Cardiac muscle cell (in vitro differentiated cells and primary cell): ENCODE measurements at places on chromosomes 4 and X.
A peak's percentile ranks its signal among the peaks of the same experiment; 100 is the strongest.

DNA sequence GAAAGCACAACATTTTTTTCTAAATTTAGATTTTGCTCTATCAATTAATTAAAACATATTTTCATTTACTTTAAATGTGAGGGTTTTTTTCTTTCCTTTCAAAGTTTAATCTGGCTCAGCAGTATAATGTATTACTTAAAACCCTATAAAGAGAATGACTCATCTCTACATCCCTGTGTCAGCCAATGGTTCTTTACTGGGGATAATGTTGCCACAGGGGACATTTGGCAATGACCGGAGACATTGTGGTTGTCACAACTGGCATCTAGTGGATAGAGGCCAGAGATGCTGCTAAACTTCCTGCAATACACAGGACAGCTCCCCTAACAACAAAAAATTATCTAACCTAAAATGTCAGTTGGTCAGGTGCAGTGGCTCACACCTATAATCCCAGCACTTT, 53.8 kb downstream of the SYNPO2 start:
- H3K36me3 ChIP-seq, result no peaks in the 10 kb centered on the region
- H3K4me3 ChIP-seq, result no peak overlapping the region
- no peaks in the 10 kb centered on the region for H3K27me3 ChIP-seq

DNA sequence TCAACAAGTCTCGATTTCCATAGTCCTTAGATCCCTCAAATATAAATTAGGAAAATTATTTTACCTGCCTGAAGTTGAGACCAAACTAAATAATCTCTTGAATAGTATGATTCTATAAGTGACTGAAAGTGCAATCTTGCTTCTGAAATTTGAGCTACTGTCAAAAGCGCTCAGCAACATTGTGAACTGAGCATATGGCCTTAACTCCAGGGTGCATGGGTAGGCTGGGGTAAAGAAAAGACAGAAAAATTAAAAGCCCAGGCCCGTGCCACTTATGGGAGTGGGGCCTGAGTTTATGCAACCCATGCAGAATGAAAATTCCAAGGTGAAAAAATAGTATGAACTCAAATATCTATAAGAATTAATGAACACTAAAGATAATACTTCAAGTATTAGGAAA, 9.8 kb downstream of the PGRMC2 start:
- DNase-seq, result no peak
- no peak overlapping the region for H3K4me3 ChIP-seq
- H3K4me1 ChIP-seq, result no peaks in the 10 kb centered on the region
- no peaks in the 10 kb centered on the region for H3K27me3 ChIP-seq

DNA sequence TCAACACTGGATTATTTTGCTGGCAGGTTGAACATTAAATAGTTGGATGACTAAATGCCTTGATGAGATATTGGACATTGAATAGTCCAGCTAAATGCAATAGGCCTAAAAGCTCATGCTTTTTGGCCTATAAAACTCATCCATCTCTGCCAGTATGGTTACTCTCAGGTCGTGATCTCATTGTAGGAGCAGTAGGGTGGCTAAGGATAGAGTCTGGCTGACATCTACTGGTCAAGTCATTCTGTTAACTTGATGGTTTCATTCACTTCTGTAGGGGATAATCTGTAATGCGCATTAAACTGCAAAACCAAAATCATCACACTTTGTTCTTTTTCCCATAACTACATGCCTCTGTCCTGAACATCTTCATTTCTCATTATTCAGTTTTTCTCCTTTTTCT, 227.0 kb downstream of the DKK2 start:
- H3K27ac ChIP-seq, result no peak overlapping the region
- no peaks in the 10 kb centered on the region for H3K27me3 ChIP-seq
- H3K36me3 ChIP-seq, result no peaks in the 10 kb centered on the region
- no peak overlapping the region for H3K4me3 ChIP-seq

- H3K27ac ChIP-seq, result no peak overlapping the region
- peak overlapping the region; percentile 4 for H3K4me3 ChIP-seq
- DNase-seq, result no peak
- H3K4me1 ChIP-seq, result no peaks in the 10 kb centered on the region
- H3K27me3 ChIP-seq, result peaks cover 100% of the 10 kb centered on the region
- no peaks in the 10 kb centered on the region for H3K36me3 ChIP-seq
Observed at GRCh38 chr4:41750626-41751448, 2.3 kb upstream of the PHOX2B start.

DNA sequence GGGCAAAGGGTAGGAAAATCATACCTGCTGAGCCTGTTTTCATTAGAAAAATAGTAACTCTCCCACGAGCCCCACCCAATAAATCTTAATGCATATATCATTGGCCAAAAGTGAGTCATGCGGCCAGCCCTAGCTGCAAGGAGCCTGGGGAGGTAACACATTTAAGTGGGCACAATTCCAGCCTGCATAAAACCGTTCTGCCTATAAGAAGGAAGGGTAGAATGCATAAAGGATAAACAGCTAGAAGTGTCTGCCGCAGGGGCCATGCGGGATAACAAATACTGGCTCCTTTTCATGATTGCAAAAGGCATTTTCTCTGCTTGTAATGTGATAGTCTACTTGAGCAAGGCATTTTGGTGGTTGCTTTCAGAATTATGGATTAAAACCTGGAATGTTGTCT, 37.1 kb downstream of the EFHC2 start:
- no peak overlapping the region for H3K27ac ChIP-seq
- H3K27me3 ChIP-seq, result no peaks in the 10 kb centered on the region
- H3K4me3 ChIP-seq, result no peak overlapping the region
- H3K36me3 ChIP-seq, result no peaks in the 10 kb centered on the region

DNA sequence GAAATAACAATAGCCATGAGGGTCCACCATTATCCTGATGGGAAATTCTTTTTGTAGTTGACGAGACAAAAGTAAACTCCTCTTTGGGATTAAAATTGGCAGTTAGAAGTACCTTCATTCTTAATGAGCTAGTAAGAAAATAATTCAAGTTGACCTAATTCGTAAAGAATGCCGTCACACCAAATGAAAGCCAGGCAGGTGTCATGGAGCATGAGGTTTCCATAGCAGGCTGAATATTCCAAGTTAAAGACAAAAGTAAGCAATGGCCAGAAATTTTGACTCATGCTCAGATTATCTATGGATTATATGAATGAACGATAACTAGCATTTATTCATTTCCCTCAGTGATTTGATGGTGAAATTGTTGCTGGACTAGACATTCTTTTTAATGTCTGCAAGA, 192.2 kb upstream of the FAT1 start:
- no peaks in the 10 kb centered on the region for H3K4me1 ChIP-seq
- no peaks in the 10 kb centered on the region for H3K27me3 ChIP-seq
- DNase-seq, result no peak
- no peak overlapping the region for H3K4me3 ChIP-seq
- H3K36me3 ChIP-seq, result no peaks in the 10 kb centered on the region

DNA sequence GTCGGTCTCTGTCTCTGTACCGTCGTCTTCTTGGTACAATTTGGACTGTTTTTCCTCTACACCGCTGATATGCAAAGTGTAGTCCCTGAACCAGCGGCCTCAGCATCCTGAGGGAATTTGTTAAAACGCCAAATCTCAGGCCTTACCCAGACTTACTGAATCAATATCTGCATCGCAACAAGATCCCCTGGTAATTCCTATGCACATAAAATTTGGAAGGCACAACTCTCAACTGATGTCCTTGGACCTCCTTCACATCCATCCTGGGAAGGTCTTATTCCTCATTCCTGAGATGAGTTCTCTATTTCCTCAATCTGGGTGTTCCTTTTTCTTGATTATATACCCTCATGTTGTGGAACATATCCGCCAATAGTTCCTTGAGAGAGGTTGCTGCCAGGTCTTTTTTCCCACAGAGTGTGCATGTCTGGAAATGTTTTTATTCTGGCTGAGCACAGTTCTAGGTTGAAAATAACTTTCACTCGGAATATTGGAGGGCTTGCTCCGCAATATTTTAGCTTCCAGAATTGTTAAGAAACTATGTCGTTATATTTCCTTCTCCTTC, 738 bp upstream of the HPF1 start:
- no peak for DNase-seq
- H3K4me3 ChIP-seq, result no peak overlapping the region
- H3K27ac ChIP-seq, result no peak overlapping the region

DNA sequence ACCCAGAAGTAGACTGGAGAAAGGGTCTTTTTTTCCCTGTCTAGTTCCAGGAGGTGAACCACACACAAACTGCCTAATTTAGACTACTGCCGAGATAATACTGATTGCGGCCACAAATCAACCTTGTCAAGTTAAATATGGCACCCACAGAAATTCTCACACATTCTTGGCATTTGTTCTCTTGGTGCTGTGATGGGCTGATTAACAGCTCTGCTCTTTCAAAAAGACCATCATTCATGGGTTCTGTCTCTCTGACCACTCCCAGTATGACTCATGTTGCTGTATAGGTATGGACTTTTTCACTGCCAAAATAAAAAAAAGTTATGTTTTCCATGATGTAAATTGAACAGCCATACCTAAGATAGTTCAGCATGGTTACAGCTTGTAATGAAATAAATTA, 1003.5 kb upstream of the LCORL start:
- no peaks in the 10 kb centered on the region for H3K36me3 ChIP-seq
- no peak for DNase-seq
- no peak overlapping the region for H3K4me3 ChIP-seq
- peaks cover 13% of the 10 kb centered on the region for H3K4me1 ChIP-seq
- H3K27ac ChIP-seq, result no peak overlapping the region

GRCh38 chrX:23898412-23898959, 9.3 kb downstream of the APOO start:
- no peaks in the 10 kb centered on the region for H3K27me3 ChIP-seq
- peaks cover 37% of the 10 kb centered on the region for H3K4me1 ChIP-seq
- no peaks in the 10 kb centered on the region for H3K36me3 ChIP-seq

- no peaks in the 10 kb centered on the region for H3K4me1 ChIP-seq
- H3K27ac ChIP-seq, result no peak overlapping the region
- DNase-seq, result peak; percentile 43
- no peaks in the 10 kb centered on the region for H3K27me3 ChIP-seq
Observed at GRCh38 chr4:107757864-107758476, 37.9 kb upstream of the PAPSS1 start.

GRCh38 chrX:114344756-114345349, 239.0 kb upstream of the HTR2C start:
- H3K27me3 ChIP-seq, result no peaks in the 10 kb centered on the region
- H3K27ac ChIP-seq, result no peak overlapping the region
- H3K36me3 ChIP-seq, result no peaks in the 10 kb centered on the region
- H3K4me1 ChIP-seq, result no peaks in the 10 kb centered on the region
- H3K4me3 ChIP-seq, result no peak overlapping the region

- H3K4me1 ChIP-seq, result no peaks in the 10 kb centered on the region
- H3K36me3 ChIP-seq, result no peaks in the 10 kb centered on the region
- DNase-seq, result no peak
- H3K4me3 ChIP-seq, result no peak overlapping the region
- H3K27ac ChIP-seq, result no peak overlapping the region
- no peaks in the 10 kb centered on the region for H3K27me3 ChIP-seq
Observed at GRCh38 chr4:188053302-188053701, 56.1 kb downstream of the TRIML2 start.

- DNase-seq, result no peak
- H3K36me3 ChIP-seq, result no peaks in the 10 kb centered on the region
- H3K27ac ChIP-seq, result no peak overlapping the region
- no peak overlapping the region for H3K4me3 ChIP-seq
- peaks cover 7% of the 10 kb centered on the region for H3K4me1 ChIP-seq
- H3K27me3 ChIP-seq, result no peaks in the 10 kb centered on the region
Observed at GRCh38 chrX:30904632-30905031, 15.6 kb upstream of the TAB3 start.

GRCh38 chr4:11496351-11496829, 67.7 kb upstream of the HS3ST1 start:
- DNase-seq, result no peak
- H3K27ac ChIP-seq, result no peak overlapping the region
- H3K4me3 ChIP-seq, result no peak overlapping the region
- no peaks in the 10 kb centered on the region for H3K27me3 ChIP-seq

GRCh38 chrX:30795981-30796958, 92.8 kb downstream of the TAB3 start:
- H3K4me1 ChIP-seq, result no peaks in the 10 kb centered on the region
- no peak overlapping the region for H3K27ac ChIP-seq
- DNase-seq, result no peak
- no peaks in the 10 kb centered on the region for H3K27me3 ChIP-seq
- no peaks in the 10 kb centered on the region for H3K36me3 ChIP-seq
- H3K4me3 ChIP-seq, result no peak overlapping the region

GRCh38 chrX:23901060-23901459, 6.7 kb downstream of the APOO start:
- H3K4me3 ChIP-seq, result no peak overlapping the region
- H3K27ac ChIP-seq, result peak overlapping the region; percentile 76
- no peaks in the 10 kb centered on the region for H3K27me3 ChIP-seq
- H3K36me3 ChIP-seq, result no peaks in the 10 kb centered on the region
- DNase-seq, result no peak

DNA sequence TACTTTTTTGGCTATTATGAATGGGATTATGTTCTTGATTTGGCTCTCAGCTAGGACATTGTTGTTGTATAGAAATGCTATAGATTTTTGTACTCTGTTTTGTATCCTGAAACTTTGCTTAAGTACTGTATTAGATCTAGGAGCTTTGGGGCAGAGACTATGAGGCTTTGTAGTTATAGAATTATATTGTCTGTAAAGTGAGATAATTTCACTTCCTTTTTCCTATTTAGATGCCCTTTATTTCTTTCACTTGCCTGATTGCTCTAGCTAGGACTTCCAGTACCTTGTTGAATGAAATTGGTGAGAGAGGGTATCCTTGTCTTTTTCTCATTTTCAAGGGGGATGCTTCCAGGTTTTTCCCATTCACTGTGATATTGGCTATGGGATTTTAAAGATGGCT, 28.1 kb downstream of the ADAM29 start:
- no peak overlapping the region for H3K27ac ChIP-seq
- no peak overlapping the region for H3K4me3 ChIP-seq
- no peaks in the 10 kb centered on the region for H3K4me1 ChIP-seq
- no peaks in the 10 kb centered on the region for H3K27me3 ChIP-seq

- H3K27ac ChIP-seq, result no peak overlapping the region
- peaks cover 4% of the 10 kb centered on the region for H3K4me1 ChIP-seq
- no peaks in the 10 kb centered on the region for H3K36me3 ChIP-seq
Observed at GRCh38 chr4:5050520-5051277, 581 bp upstream of the STK32B start.

DNA sequence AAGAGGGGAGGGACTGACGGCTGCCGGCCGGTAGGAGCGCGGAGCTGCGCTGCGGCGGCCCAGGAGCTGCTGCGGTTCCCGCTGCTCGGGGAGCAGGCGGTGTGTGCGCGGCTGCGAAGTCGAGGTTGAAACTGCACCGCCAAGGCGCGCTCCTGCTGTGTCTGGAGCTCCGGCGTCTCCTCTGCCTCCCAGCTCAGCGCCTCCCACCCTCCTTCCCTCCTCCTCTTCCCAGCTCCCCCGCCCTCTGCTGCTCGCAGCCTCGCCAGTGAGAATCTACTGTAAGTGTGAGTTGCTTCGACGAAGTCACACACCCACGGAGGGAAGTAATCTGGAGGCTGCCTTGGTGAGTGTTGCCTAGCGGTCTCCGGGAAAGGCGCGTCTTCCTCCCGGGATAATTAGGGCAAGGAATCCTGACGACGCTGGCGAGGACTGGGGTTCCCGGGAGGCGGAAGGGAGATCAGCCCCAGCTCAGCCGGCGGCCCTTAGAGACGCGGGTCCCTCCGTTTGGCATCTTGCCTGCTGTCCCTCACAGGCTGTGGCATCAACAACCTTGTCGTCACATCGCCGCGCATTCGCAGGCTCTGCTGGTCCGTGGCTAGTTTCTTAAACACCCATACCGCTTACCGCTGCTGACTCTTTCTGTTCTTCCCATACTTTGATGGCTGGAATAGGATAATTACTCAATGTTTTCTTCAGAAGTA, at the start of gene EPHA5:
TSS of gene EPHA5 (minus strand) at position 159 of the 701 bp plus-strand sequence. CDS start 747 bp downstream, outside the sequence.
- peaks cover 4% of the 10 kb centered on the region for H3K4me1 ChIP-seq
- H3K4me3 ChIP-seq, result peak within 1 kb of the TSS; percentile 37
- peaks cover 75% of the 10 kb centered on the region for H3K27me3 ChIP-seq
